B cell (primary cell): ENCODE measurements at places on chromosomes 7 and 10. TPM values are rescaled to one million over a fixed set of nuclear protein-coding genes. Genes with fewer than 3 reads are reported as not detected.

Gene OR2A42
- total RNA-seq: 0.10 TPM in 1 of 2 replicates, not detected in the other

DNA sequence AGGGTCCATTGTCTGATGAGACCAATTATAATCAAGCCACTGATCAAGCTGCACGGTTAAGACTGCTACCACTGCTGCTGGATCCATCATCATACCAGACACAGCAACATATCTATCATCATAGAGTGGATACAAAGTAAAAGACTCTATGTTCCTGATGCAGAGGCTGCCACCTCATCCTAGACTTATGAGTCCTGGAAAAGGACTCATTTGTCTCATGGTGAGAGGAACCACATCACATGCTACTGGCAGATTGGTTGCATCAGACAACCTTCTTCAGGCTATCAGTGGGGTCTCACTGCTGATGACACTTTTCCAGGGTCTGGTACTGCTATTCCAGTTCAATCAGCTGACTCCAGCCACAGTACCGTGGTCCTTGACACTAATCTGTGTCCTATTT lies 79.0 kb downstream of the ABI1 start:
- no peak for DNase-seq

Gene OR2F1
- total RNA-seq: not detected in 2 replicates

DNA sequence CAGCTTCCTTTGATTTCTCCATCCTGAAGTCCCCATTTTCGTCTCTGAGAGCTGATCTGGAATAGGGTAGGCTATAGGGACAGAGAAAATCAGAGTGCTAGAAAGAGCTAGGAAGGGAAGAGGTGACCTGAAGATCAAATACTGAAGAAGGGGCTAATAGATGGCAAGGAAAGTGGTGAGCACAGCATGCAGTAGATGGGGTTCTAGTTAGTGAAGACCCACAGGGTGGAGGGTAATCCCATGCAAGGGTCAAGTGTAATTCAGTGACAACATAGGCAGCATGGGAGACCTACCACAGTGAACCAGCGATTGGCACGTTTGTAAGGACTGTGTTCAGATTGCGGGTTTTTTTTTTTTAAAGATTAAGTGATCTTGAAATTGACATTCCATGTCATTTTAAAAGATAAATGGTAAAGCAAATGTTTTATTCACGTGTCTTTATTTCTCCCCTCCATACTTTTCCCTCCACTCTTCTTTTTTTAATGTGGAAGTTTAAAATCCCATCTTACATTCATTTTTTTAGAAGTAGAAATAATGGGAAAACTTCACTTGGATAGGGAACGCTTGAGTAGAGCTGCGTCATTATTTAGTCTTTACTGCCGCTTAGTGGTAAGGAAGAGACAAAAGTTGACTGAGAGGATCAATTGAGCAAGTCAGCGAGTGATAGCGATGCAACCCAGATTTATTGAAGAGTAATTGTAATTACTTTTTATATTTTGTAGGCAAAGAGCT lies 21.0 kb upstream of the ABI1 start:
- DNase-seq: peak; percentile 65

Gene TECTB
- total RNA-seq: not detected in 2 replicates

DNA sequence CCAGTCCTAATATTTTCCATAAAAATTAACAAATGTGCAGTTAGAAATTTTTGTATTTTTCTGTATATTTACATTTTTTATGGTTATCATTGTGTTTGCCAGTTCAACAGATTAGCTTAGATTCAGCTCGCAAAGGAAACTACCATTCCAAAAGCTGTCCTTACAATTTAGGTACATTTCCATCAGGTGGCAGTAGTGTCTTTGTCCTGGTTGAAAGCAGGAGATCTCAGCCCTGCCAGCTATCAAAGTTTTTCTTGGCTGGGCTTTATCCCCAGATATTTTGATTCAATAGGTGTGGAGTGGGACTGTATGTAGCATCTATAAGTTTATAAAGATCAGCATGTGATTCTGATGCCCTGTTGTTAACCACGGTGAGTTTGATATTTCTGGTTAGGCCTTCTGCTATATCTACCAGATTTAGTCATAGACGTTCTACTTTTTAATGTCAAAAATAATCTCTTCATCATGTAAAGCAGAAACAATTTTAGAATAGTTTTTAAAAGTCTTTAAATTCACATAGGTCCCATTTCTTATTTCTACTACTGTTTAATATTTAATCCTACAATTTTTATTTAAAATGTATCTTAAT lies 15.5 kb upstream of the ICA1 start:
- no peak for DNase-seq

Gene HOXA3
- total RNA-seq: not detected in 2 replicates

Gene DENND2A
- not detected in 2 replicates for total RNA-seq

DNA sequence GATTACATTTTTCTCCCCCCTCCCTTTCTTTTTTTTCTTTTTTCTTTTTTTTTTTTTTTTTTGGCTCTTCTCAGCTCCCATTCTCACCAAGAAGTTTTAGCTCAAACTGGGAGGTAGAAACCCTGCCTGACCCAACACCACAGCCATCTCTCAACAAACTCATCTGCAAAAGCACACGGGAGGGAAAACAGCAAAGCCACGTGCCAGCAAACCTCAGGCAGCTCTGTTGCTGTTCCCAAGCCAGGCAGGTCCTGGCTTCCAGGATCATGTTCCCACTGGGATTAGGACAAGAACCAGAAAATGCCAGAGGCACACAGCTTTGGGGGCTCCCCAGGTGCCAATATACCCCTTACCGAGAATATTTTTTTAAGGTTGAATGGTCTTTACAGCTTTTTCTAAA lies 56.7 kb downstream of the ITIH5 start:
- DNase-seq: no peak

Gene SLC18A3
- not detected in 2 replicates for total RNA-seq

DNA sequence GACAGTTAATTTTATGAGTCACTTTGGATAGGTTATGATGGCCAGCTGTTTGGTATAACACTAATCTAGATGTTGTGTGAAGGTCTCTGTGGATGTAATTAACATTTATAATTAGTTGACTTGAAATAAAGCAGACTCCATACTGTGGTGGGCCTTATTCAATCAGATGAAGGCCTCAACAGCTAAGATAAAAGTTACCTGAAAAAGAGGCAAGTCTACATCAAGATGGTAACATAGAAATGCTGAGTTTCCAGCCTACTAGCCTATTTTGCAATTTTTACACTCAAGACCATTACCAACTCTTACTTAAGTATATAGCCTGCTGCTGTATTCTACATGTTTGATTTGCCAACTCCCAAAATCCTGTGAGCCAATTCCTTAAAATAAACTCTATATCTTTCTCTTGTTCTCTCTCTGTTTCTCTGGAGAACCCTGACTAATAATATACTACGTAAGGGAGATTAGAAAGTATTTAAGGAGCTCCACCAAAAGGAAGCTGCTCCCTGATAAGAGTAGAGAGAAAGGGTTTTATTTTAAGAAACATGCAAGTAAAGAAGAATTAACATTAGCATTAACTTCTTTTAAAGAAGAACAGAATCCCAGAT lies 42.7 kb downstream of the ZNF438 start:
- no peak for DNase-seq

Gene SPDYE2
- total RNA-seq: 0.47 and 0.58 TPM in 2 replicates

Gene WEE2
- total RNA-seq: not detected in 2 replicates

DNA sequence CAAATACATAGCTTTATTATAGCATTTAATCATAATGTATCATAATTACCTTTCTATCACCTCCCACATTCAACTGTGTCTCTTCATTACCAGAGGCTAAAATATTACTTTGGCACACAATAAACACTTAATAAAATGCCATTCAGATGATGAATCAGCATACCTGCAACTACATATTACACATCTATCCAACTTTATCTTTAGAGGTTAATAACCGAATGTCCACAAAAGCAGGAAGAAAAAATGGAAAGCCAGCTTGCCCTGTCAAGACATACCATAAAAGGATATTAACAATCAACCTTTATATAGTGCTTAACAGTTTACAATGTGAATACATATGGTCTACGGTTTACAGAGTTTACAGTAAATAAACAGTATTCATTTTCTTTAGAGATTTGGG lies 12.7 kb downstream of the CACUL1 start:
- DNase-seq: no peak

GRCh38 chr10:13347043-13347499 lies 1.0 kb downstream of the SEPHS1 start:
- DNase-seq: no peak

DNA sequence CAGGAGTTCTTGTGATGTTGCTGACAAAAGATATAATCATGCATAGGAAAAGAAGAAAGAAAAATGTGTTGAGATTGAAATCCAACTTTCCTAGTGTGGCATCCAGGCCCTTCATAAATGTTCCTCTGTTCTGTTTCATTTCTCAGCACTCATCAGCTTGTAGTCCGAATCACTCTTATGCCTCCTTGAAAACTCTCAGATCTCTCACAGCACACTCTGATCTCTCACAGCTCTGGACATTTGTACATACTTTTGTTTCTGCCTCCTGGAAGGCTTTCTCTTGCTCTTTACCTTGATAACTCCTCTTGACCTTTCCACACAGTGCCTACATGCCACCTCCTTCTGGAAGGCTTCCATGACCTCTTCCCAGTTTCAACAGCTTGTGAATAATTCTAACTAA lies 409.0 kb upstream of the LRRN3 start:
- no peak for DNase-seq
